Calu3 (cell line): ENCODE measurements at places on chromosomes 13 and 19. TPM values are rescaled to one million over a fixed set of nuclear protein-coding genes. Genes with fewer than 3 reads are reported as not detected.

Gene ZNF681
- 3.7 and 6.9 TPM in 2 replicates for total RNA-seq

DNA sequence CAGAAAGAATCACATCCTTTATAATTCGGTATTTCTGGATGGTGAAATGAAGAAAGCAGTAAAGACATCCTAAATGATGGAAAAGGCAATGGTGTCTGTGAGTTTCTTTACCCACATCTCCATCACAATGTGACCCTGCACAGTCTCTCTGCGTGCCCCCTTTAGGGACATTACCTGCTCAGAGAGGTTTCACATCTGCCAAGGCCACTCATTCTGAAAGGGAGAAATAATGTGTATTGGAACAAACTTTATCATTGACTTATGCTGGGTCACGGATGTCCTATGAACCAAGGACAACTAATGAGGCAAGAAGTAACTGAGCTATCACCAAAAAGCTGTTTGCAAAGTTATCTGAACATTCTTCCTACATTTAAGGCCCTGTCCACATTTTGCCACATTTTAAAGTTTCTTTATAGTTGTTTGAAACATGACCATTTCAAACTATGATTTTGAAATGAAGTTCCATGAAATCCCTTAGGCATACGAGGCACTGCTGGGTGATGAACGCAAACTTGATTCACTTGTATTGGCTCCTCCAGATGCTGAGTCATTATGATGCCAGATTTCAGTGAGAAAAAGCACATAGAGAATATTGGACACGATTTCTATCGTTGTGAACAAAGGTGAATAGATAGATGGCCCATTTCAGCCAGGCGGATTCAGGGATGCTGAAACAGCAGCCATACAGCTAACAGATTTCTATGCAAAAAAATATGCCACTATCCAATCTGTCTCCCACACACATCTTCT lies 63.5 kb upstream of the HMGB1 start:
- H3K36me3 ChIP-seq, result no peaks in the 10 kb centered on the region
- H3K4me3 ChIP-seq, result no peak overlapping the region

Gene MYO1F
- total RNA-seq, result 1.3 TPM in 1 of 2 replicates, not detected in the other

GRCh38 chr19:16496613-16496983 lies 404 bp downstream of the C19orf44 start:
- DNase-seq, result no peak
- no peaks in the 10 kb centered on the region for H3K4me1 ChIP-seq
- peaks cover 19% of the 10 kb centered on the region for H3K36me3 ChIP-seq
- peak overlapping the region; percentile 83 for H3K27ac ChIP-seq
- H3K4me3 ChIP-seq, result peak overlapping the region; percentile 100

Gene ZNF675
- total RNA-seq, result 15.6 and 16.1 TPM in 2 replicates

DNA sequence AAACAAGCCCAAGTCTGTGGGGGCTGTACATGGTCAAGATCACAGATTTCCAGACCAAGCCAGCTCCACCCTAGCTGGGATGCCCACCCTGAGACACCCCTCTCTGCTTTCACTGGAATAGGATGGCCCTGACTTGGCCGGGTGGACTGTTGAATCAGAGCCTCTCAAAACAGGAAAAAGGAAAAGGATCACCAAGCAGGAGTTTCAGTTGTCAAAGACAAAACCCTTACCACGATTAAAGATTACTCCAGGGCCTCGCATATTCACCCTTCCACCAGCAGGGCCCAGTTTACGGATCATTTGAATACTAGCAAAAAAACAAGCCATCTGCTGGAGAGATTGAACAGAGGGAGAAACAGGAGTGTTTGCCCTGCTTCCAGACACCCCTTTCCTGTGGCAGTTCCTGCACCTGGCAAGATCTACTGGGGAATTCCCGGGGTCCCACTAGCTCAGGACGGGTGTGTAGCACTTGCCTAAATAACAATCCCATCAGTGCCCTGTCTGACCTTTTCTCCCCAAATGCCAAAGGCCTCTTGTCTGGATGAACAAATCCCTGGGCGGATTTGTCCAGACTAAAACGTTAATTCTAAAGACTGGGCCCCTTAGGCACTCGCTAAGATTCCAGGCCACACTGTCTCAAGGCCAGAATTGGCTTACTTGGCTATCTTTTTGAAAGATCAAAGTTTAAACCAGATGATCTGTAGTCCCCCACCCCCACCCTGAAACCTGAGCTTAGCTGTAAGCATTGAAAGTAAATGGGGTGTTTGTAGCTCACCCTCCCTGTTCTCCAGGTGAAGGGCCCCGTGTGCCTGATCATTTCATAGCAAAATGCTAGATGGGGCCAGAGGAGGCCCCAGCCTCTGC lies 38.4 kb downstream of the ACTN4 start:
- H3K4me3 ChIP-seq, result peak overlapping the region; percentile 61
- H3K36me3 ChIP-seq, result peaks cover 100% of the 10 kb centered on the region
- DNase-seq, result peak; percentile 61
- H3K27ac ChIP-seq, result peak overlapping the region; percentile 100
- H3K27me3 ChIP-seq, result no peaks in the 10 kb centered on the region
- peaks cover 93% of the 10 kb centered on the region for H3K4me1 ChIP-seq

DNA sequence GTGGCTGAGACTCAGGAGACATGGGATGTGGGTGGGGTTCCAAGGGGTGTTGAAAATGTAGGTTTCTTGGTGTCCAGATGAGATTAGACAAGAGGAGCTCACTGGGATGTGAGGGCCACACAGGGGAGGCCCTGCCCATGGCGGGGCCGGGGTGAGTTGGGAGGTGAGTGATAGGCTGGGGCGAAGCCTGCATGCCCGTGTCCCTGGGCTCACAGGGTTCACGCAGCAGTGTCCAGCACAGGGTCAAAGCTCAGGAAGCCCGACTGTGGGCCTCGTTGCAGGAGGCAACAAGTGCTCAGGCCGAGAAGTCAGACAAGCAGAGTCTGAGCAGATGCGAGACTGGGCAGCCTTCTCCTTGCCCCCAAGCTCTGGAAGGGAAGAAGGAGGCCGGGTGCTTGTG lies 27.2 kb downstream of the CCDC8 start:
- DNase-seq, result no peak
- no peaks in the 10 kb centered on the region for H3K27me3 ChIP-seq
- H3K27ac ChIP-seq, result no peak overlapping the region

DNA sequence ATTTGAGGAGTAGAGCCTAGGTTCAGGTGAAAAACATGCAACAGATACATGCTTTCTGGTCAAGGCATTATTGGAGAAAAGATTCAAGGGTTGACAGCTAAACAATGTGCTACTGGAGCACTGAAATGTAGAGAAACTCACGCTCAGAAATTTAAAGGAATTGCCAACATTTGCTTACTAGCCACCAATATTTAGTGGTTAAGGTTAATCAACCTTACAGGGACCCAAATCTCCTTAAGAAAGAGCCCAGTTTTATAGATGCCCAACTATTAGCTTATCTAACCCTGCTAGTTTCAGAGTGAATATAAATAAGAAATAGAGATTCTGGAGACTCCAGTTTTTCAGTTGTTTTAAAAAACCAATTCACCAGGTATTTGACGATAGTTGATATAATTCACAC lies 203.6 kb downstream of the DACH1 start:
- H3K27ac ChIP-seq, result no peak overlapping the region
- no peak for DNase-seq
- no peaks in the 10 kb centered on the region for H3K4me1 ChIP-seq
- H3K36me3 ChIP-seq, result no peaks in the 10 kb centered on the region
- H3K27me3 ChIP-seq, result no peaks in the 10 kb centered on the region

GRCh38 chr13:110114316-110114715 lies 192.6 kb downstream of the COL4A1 start:
- no peaks in the 10 kb centered on the region for H3K4me1 ChIP-seq
- H3K27ac ChIP-seq, result no peak overlapping the region

GRCh38 chr13:79314652-79315051 lies 91.4 kb downstream of the RBM26 start:
- DNase-seq, result no peak
- H3K4me3 ChIP-seq, result no peak overlapping the region
- peaks cover 2% of the 10 kb centered on the region for H3K36me3 ChIP-seq
- H3K4me1 ChIP-seq, result no peaks in the 10 kb centered on the region

DNA sequence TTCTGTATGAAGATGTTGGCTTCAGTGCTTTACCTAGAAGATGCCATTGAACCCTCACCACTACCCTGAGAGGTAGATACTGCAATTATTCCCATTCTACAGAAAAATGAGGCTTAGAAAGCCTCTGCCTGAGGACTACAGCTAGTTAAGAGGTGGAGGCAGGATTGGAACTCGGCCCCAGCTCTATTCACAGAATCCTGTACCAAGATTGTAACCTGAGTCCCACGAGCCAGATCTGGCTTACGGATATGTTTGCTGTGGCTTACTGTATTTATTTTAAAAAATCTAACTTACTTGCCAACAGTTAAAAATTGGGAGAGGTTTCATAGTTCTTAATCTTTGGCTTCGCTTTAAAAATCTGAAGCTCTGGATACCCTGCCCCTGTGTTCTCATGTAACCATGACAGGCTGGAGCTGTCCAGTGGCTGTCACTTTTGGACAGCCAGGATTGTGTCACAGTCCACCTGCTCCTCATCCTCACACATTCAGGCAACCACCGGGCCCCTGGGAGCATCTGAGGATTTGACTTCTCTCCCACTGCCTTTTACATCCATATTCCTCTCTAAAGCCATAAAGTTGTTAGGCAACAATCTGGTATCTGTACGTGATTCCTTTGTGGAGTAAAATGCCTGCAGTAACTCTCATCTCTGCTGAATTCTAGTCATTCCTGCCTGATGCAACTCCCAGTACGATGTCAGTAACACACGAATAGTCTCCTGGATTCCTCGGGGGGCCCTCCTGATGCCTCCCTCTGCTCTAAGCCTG lies 160.8 kb upstream of the SERP2 start:
- no peak overlapping the region for H3K27ac ChIP-seq
- no peak overlapping the region for H3K4me3 ChIP-seq
- H3K4me1 ChIP-seq, result no peaks in the 10 kb centered on the region

GRCh38 chr19:48881741-48882657 lies 9.8 kb downstream of the PPP1R15A start:
- peak overlapping the region; percentile 55 for H3K27ac ChIP-seq
- H3K4me1 ChIP-seq, result peaks cover 9% of the 10 kb centered on the region
- no peaks in the 10 kb centered on the region for H3K27me3 ChIP-seq
- H3K36me3 ChIP-seq, result peaks cover 64% of the 10 kb centered on the region
- DNase-seq, result no peak

Gene CACNG6
- 137 and 144 TPM in 2 replicates for total RNA-seq

DNA sequence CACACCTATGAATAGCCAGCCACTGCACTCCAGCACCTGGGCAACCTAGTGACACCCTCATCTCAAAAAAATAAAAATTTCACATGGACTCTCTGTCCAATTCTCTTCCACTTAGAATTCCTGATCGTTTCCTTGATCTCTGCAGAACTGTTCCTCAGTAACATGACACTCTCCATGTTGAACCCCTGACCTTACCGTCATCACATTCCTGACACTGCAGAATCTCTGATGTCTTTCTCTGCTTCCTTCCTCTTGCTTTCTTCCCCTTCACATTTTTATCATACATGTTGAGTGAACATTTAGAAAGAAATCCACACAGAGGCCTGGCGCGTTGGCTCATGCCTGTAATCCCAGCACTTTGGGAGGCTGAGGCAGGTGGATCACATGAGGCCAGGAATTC lies 15.0 kb downstream of the ZNF114 start:
- no peaks in the 10 kb centered on the region for H3K36me3 ChIP-seq
- no peak overlapping the region for H3K27ac ChIP-seq
- no peaks in the 10 kb centered on the region for H3K4me1 ChIP-seq
- H3K27me3 ChIP-seq, result peaks cover 11% of the 10 kb centered on the region

DNA sequence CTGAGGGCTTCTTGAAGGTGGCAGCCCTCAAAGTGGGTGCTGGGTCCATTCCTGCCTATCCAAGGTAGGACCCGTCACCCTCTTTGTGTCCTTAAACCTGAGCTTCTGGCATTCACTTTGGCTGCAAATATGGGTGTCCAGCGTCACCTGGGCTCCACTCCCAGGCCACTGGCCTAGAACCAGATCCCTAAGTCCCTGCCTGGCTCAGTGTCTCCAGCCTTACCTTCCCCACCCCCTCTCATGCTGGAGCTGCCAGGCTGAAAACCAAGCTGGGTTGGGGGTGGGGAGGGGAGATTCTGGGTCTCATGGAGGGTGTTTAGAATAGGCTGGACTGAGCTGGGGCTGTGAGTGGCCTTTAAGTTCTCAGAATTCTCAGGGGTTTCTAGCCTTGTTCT lies 12.4 kb downstream of the PDE4A start:
- no peak overlapping the region for H3K27ac ChIP-seq
- no peak overlapping the region for H3K4me3 ChIP-seq

DNA sequence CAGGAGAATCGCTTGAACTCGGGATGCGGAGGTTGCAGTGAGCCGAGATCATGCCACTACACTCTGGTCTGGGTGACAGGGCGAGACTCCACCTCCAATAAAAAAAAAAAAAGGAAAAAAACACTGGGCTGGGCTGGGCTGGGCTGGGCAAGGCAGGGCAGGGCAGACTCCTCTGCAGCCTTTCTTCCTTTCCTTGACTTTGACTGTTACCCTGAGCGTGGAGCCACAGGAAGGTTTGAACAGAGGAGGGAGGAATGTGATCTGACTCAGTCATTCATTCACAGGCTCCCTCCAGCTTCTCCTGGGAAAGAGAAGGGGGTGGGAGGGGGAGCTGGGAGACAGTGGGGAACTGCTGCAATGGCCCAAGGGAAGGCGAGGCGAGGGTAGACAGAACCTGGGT lies 2.7 kb upstream of the ACTN4 start:
- peaks cover 38% of the 10 kb centered on the region for H3K36me3 ChIP-seq
- H3K4me1 ChIP-seq, result peaks cover 8% of the 10 kb centered on the region
- DNase-seq, result no peak
- no peak overlapping the region for H3K27ac ChIP-seq
- no peaks in the 10 kb centered on the region for H3K27me3 ChIP-seq

Gene ANGPTL4
- total RNA-seq, result 0.97 and 1.6 TPM in 2 replicates

Gene CCNE1
- 11.0 and 15.9 TPM in 2 replicates for total RNA-seq

GRCh38 chr13:109152941-109153340 lies 523.5 kb downstream of the MYO16 start:
- peaks cover 5% of the 10 kb centered on the region for H3K36me3 ChIP-seq
- no peak overlapping the region for H3K4me3 ChIP-seq

DNA sequence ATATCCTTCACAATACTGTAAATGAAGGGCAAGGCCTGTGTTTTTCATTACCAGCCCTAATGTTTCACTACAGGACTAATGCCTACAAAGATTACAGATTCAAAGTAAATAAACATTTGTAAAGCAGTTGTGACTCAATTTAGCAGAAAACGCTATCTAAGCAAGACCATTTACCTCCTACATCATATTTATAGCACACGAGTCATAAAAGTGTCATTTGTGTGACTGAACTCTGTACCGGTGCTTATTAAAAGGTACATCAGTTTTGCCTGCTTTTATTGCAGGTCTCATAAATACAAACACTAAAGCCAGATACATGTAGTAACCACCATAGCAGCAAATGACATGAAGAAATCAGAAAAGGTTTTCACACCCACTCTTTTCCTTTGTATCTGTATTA lies 61.5 kb upstream of the SLC15A1 start:
- no peak overlapping the region for H3K4me3 ChIP-seq
- no peak overlapping the region for H3K27ac ChIP-seq
- no peaks in the 10 kb centered on the region for H3K27me3 ChIP-seq
- H3K36me3 ChIP-seq, result peaks cover 12% of the 10 kb centered on the region

GRCh38 chr13:103884101-103884723 lies 818.0 kb upstream of the SLC10A2 start:
- no peak overlapping the region for H3K4me3 ChIP-seq
- H3K4me1 ChIP-seq, result peaks cover 14% of the 10 kb centered on the region
- H3K36me3 ChIP-seq, result no peaks in the 10 kb centered on the region
- H3K27ac ChIP-seq, result peak overlapping the region; percentile 92
